ENCODE measurements at places on chromosomes 3 and 15.

GRCh38 chr3:165464736-165465135 lies 268.6 kb upstream of the SLITRK3 start:
- DNase-seq, result no peak

- DNase-seq, result no peak
These were observed 308.6 kb upstream of the ATP11B start for GRCh38 chr3:182484682-182485081.

GRCh38 chr3:58261954-58262666 lies 24.5 kb downstream of the ABHD6 start:
- DNase-seq, result no peak

DNA sequence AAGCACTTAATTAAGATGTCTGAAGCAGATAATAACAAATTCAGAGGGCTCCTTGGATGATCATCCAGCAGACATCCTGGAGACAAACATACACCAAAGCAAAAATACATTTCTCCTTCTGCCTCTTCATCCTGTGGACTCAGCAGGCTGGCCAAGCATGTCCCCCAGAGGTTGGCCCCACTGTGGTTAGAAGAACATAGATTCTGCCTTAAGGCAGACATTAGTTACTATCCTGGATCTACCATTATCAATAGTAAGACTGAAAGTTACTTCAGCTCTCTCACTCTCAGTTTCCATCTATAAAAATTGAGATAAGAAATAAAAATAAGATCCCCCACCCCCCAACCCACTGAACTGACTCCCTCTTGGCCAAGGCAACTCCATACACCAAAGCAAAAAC lies 28.6 kb upstream of the TGFBR2 start:
- no peak for DNase-seq

- no peak for DNase-seq
These were observed 1.0 kb downstream of the MYLK start for GRCh38 chr3:123883111-123883510.

GRCh38 chr3:97552186-97552585 lies 212.4 kb upstream of the ARL6 start:
- no peak for DNase-seq

- no peak for DNase-seq
These were observed 2.4 kb downstream of the PML start for GRCh38 chr15:73996939-73997338.

GRCh38 chr3:74605437-74605836 lies 9.0 kb downstream of the CNTN3 start:
- no peak for DNase-seq

- no peak for DNase-seq
These were observed 1.1 kb upstream of the MCCC1 start for GRCh38 chr3:183100376-183100775.

GRCh38 chr3:176964661-176965060 lies 232.6 kb downstream of the TBL1XR1 start:
- no peak for DNase-seq

- peak; percentile 2 for DNase-seq
These were observed 625.8 kb downstream of the TAFA4 start for GRCh38 chr3:68306571-68306970.
